M059J (cell line): ENCODE measurements at places on chromosomes 3 and 15. TPM values are rescaled to one million over a fixed set of nuclear protein-coding genes. Genes with fewer than 3 reads are reported as not detected.

GRCh38 chr3:41847679-41848078 lies 114.2 kb downstream of the ULK4 start:
- DNase-seq: no peak

- peak; percentile 44 for DNase-seq
These were observed 22.5 kb downstream of the NRROS start for GRCh38 chr3:196662033-196662432.

- DNase-seq: no peak
These were observed 13.0 kb upstream of the CADPS start for GRCh38 chr3:62888180-62888579.

- peak; percentile 49 for DNase-seq
These were observed 533.1 kb upstream of the CBLB start for GRCh38 chr3:106401666-106402490.

DNA sequence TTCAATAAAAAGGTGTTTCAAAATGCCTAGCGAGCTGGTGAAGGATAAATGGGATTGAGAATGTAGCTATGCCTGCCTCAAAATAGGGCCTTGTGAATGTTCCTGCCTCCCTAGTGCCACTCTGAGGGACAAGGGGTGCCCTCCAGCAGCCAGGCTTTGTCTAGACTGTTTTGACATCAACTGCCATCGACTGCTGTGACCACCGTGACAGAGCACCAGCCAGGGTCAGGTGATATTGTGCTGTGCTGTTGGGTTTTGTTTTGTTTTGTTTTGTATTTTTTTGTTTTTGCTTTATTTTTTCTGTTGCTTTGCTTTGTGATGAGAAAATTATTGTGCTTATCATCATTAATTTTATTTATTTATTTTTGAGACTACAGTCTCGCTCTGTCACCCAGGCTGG lies 144.8 kb downstream of the SMAD6 start:
- no peak for DNase-seq

- DNase-seq: peak; percentile 70
These were observed 26.4 kb downstream of the STOML1 start for GRCh38 chr15:73965758-73966113.

DNA sequence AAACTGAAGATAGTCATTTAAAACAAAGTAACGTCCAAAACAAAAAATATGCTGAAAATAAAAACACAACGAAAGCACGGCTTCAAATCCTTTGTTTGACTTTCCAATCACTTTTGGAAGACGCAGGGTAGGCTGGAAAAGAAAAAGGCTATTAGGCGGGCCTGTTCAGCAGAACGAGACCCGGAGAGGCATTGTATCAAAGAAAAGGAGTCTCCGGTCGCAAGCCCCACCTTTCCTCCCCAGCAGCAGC lies 691 bp downstream of the SENP7 start:
- DNase-seq: no peak

- no peak for DNase-seq
These were observed 474.7 kb upstream of the ALCAM start for GRCh38 chr3:104892044-104892443.

GRCh38 chr3:156516961-156517360 lies 38.0 kb downstream of the SSR3 start:
- no peak for DNase-seq

GRCh38 chr3:36597422-36597821 lies 166.9 kb downstream of the DCLK3 start:
- peak; percentile 72 for DNase-seq

GRCh38 chr15:48603123-48603500 lies 42.4 kb downstream of the FBN1 start:
- peak; percentile 39 for DNase-seq

DNA sequence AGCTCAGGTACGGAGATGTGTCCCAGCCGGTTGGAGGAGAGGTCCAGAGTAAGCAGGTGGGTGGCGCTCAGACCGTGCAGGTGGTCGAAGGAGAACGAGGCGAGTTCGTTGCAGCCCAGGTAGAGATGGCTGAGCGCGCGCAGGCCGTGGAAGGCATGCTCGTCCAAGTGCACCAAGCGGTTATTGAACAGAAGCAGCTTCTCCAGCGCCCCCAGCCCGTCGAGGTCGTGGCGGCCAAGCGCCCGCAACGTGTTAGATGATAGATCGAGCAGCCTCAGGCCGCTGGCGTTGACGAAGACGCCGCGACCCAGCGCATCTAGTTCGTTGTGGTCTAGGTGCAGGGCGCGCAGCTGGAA lies 648 bp downstream of the AMIGO3 start:
- no peak for DNase-seq

GRCh38 chr3:159126261-159127020 lies 324.6 kb downstream of the MFSD1 start:
- peak; percentile 89 for DNase-seq

- peak; percentile 67 for DNase-seq
These were observed 51.6 kb upstream of the SMAD6 start for GRCh38 chr15:66650433-66650832.

DNA sequence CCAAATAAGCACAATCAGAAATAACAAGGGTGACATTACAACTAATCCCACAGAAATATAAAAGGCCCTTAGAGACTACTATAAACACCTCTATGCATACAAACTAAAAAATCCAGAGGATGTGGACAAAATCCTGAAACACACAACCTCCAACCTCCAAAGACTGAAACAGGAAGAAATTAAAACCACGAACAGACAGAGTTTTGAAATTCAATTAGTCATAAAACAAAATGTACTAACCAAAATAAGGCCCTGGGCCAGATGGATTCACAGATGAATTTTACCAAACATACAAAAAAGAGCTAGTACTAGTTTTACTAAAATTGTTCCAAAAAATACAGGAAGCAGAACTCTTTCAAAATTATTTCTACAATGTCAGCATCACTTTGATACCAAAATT lies 1043.6 kb downstream of the DIPK2A start:
- no peak for DNase-seq

GRCh38 chr3:113736548-113737089 lies 9.4 kb downstream of the NAA50 start:
- peak; percentile 76 for DNase-seq

APOD gene
- total RNA-seq: not detected in 2 replicates

P2RY14 gene
- not detected in 2 replicates for total RNA-seq

CCDC39 gene
- total RNA-seq: not detected in 2 replicates

AP3B2 gene
- total RNA-seq: 0.12 TPM in 1 of 2 replicates, not detected in the other

SIDT1 gene
- total RNA-seq: 0.17 TPM in 1 of 2 replicates, not detected in the other

LRRC31 gene
- total RNA-seq: not detected in 2 replicates

WNT7A gene
- total RNA-seq: 0.10 and 0.15 TPM in 2 replicates

GRM2 gene
- total RNA-seq: not detected in 2 replicates

LDHAL6B gene
- not detected in 2 replicates for total RNA-seq

PRTG gene
- 2.1 and 2.7 TPM in 2 replicates for total RNA-seq

NRROS gene
- total RNA-seq: 0.42 and 1.1 TPM in 2 replicates
